ENCODE measurements at places on chromosomes 7 and 10.
A peak's percentile ranks its signal among the peaks of the same experiment; 100 is the strongest.

DNA sequence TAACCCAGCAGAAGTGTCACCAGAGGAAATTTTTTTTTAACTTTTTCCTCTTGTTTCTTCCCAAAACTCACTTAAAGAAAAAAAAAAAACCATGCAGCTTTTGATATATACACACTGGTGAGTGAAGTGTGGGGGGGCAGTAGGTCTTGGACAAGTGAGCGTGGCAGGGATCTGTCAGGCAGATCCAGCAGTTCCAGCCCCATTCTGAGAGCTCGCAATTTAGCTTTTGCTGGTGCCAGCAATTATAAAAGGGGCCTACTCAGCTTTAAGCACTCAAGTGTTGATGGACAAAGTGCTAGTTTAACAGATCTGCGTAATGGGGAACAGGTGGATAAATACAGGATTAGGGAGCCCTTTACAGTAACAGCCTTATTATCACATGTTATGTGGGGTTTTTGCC is 619.2 kb upstream of the GALNT17 start:
- no peak for DNase-seq

- DNase-seq: peak; percentile 88
These were observed 33.4 kb upstream of the PLPP4 start for GRCh38 chr10:120423431-120424197.

DNA sequence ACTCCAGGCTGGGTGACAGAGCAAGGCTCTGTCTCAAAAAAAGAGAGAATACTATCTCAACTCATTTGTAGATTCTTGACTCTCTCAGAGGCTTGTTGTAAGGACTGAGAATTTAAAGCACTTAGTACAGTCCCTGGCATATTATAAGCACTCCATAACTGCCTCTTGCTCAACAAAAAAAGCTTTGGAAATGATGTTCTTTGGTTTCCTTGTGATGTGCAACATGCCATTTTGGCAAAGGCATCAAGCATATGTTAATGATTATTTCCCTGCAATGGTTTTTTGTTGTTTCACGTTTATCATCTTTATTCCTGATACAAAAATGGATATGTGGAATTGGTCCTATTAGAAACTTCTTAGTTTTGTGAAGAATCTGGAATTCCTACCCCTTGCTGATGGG is 15.7 kb downstream of the NOLC1 start:
- DNase-seq: no peak

- DNase-seq: peak; percentile 0
These were observed 590.0 kb upstream of the SEMA3D start for GRCh38 chr7:85776691-85777345.

- no peak for DNase-seq
These were observed 21.8 kb downstream of the MORN4 start for GRCh38 chr10:97611473-97611872.

GRCh38 chr7:29480451-29480850 is 83.2 kb upstream of the PRR15 start:
- DNase-seq: no peak

GRCh38 chr10:32929634-32930033 is 28.4 kb downstream of the ITGB1 start:
- no peak for DNase-seq

GRCh38 chr7:85620936-85621685 is 434.3 kb upstream of the SEMA3D start:
- DNase-seq: peak; percentile 59

DNA sequence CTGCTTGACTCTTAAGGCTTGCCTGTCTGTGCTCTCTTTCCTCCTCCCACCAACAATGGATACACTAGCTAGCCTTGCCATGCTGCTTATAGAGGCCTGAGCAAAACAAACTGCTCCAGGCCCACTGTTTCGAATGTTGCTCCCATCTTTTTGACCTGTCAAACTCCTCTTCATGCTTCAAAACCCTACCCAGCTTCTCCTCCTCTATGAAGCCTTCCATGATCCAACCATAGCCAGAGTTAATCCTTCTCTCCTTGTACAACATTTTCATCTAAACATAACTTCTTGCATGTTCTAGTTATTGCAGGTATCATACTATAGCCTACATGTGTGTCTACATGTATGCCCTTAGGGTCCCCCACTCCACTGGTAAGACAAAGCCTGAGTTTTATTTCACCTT is 426.7 kb upstream of the MGMT start:
- no peak for DNase-seq

DNA sequence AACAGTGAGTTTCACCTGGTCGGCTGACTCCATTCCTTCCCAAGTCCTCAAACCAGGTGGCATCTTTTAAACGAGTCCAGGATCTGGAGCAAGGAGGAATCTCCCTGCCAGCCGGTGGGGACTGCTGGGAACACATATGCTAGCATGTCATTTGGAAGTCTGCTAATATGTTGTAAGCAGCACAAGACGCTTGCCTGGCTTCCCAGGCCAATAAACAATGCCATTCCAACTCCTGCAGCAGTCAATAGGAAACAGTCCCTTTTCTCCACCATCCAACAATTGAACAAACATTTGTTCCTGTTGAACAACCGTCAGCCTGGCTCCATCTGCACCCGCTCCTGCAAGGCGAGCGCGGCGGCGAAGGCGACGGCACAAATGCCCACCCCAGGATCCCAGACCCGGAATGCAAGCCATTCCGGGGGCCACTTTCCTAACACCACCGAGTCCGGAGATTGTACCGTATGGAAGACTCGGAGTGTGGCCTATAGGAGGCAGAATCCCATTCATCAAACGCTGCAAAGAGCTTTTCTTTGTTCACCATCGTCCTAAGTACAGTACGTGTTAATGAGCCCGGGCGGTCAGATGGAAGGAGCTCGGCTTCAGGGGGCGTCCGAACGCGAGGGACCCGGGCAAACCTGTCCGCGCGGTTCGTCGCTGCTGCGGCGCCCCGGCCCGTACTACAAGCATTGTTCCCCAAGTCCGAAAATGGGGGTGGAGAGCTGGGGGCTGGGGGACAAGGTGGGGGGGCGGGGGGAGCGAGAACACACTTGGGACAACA is 1.6 kb downstream of the FAM53B start:
- DNase-seq: peak; percentile 49

GRCh38 chr10:4243651-4244050 is 458.6 kb upstream of the KLF6 start:
- DNase-seq: peak; percentile 99

- no peak for DNase-seq
These were observed 431.9 kb downstream of the PLXDC2 start for GRCh38 chr10:20247891-20248708.

DNA sequence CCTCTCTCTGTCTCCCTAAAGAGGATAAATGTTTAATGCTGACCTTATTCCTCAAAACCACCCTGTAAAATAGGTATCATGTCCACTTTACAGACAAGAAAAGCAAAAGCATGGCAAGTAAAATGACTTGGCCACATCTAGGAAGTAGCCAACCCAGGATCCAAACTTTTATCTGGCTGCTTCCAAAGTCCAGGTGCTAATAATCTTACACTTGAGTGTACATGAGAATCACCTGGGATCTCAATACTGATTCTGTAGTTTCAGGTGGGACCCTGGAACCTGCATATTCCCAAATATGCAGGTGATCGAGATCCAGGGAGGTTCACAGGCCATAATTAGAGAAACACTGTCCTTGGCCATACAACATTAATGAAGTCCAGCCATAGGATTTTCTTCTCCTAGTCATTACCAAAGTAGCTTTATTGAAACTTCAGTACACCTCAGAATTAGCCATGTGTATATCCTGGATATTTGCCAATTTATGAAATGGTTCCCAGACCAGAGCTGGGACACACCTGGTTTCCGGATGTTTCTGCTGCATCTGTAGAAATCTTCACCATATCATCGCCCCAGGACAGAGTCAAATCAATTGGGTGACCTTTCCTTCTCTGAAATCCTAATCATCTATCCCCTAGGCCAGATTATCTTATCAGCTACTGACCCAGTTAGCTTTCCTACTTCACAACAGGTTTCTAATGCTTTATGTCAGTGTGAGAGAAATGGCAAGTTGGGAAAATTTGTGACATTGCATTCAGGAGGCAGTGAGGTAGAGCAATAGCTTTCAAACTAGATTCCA is 119.1 kb upstream of the KMT2E start:
- DNase-seq: no peak

DNA sequence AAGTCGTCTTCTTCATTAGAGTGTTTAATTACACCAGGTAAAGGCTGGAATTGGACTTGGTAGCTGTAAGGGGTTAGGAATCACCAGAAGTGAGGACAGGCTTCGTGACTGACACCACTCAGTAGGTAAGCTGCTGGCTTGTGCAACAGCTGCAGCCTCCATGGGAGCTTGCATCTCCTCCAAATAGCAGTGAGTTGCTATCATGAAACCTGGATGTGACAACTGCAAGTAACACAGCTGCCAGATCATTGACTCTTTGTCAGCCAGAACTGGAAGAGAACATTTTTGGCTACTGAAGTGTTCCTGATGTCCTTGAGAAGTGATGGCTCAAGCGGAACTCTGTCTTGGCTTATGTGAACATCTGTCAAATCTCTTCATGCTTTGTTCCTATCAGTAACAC is 64.1 kb upstream of the MSRB2 start:
- no peak for DNase-seq

DNA sequence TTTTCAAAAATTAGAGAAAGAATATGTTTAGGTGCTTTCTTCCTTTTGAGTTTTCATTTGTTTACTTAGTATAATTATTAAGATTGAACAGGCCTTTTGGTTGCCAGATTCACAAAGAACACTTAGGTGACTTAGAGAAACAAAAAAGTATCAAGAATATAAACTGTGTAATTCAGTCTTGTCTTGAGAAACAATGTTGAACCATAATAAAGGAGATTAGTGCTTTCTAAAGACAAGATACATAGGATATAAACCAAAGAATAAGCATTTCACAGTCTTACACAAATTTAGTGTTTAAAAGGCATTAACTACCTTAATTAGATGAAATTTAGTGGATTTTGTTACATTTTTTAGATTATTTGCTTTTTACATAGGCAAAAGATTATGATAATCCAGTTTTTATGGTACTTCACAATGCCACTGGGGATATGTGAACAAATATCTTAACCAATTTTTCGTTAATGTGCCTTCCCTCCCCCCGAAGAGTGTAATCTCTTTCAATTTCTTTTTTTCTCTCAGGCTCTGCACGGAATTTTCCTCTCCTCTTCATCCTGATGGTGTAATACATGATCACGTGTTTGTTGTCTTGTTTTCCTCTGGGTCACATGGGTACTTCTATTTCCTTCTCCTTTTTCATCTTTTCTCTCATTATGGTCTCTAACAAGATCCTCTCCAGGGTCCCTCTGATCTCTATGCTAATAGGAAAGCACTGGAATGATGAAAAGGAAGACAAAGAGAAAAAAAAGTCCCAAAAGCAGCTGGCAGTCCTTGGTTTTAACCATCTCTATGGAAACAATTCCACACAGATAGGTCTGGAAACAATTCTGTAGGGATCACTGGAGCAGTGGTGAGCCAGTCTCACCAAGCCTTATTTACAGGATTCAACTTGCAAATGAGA is 3.7 kb upstream of the HNRNPH3 start:
- peak; percentile 81 for DNase-seq

- no peak for DNase-seq
These were observed 24.7 kb upstream of the TSPAN13 start for GRCh38 chr7:16728811-16729210.

Data from iris pigment epithelial cell (primary cell).